Melanocyte of skin (primary cell): ENCODE measurements at places on chromosomes 1 and 21. TPM values are rescaled to one million over a fixed set of nuclear protein-coding genes. Genes with fewer than 3 reads are reported as not detected.

NBPF4 gene
- under 0.01 TPM in 1 of 2 replicates, not detected in the other for total RNA-seq

AKR7A3 gene
- 0.36 and 0.69 TPM in 2 replicates for total RNA-seq

HSD3B1 gene
- total RNA-seq, result not detected in 2 replicates

NECTIN4 gene
- total RNA-seq, result 0.69 TPM in 1 of 2 replicates, not detected in the other

TNFRSF1B gene
- total RNA-seq, result 4.7 and 6.6 TPM in 2 replicates

GSTM1 gene
- 11.4 TPM in 1 of 2 replicates, not detected in the other for total RNA-seq

FCRL3 gene
- total RNA-seq, result not detected in 2 replicates

FMN2 gene
- 2.5 TPM in 1 of 2 replicates, not detected in the other for total RNA-seq

ZNF362 gene
- 15.8 and 19.3 TPM in 2 replicates for total RNA-seq

MMP23B gene
- total RNA-seq, result 0.34 TPM in 1 of 2 replicates, not detected in the other

CLDN17 gene
- not detected in 2 replicates for total RNA-seq

RHBDL2 gene
- total RNA-seq, result not detected in 2 replicates

SIPA1L2 gene
- total RNA-seq, result 32.0 and 40.9 TPM in 2 replicates

CDCA8 gene
- total RNA-seq, result 5.5 and 9.6 TPM in 2 replicates

TSPAN2 gene
- total RNA-seq, result not detected in 2 replicates

PKP1 gene
- total RNA-seq, result 1.00 and 2.0 TPM in 2 replicates

MPZ gene
- total RNA-seq, result 0.33 and 0.46 TPM in 2 replicates

NUDT4B gene
- total RNA-seq, result 21.8 and 29.9 TPM in 2 replicates

PTPN7 gene
- total RNA-seq, result not detected in 2 replicates

AMY2B gene
- total RNA-seq, result 0.62 and 1.00 TPM in 2 replicates

FCGR1A gene
- not detected in 2 replicates for total RNA-seq

DMBX1 gene
- under 0.01 TPM in 1 of 2 replicates, not detected in the other for total RNA-seq

THEM5 gene
- not detected in 2 replicates for total RNA-seq
